ENCODE measurements at places on chromosomes 12 and 14. TPM values are rescaled to one million over a fixed set of nuclear protein-coding genes. Genes with fewer than 3 reads are reported as not detected.

The FBLN5 gene
- 135 TPM for total RNA-seq

The NKX2-1 gene
- 249 TPM for total RNA-seq

DNA sequence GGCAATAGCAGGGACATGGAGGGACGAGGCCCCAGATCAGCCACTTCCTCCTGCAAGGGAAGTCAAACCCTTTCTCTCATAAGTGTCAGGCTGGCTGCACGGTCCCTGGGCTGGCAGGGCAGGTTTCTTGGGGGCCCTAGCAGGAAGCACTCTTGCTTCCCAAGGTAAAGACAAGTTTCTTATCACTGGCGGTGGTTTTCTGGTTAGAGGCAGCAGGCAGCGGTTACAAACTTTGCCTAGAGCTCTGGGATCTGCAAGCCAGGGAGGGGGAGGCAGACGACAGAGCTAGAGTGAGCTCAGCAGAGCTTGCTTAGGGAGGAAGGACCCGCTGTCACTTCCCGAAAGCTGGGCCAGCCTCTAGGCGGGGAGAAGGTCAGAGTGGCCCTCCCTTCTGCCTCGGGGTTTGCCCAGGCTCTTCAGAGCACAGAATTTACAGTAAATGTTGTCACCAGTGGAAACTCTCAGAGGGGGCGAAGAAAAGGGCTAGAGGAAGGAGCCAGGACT lies 20.4 kb downstream of the BATF start:
- DNase-seq = peak; percentile 29

- no peak for DNase-seq
Measured at GRCh38 chr12:126617312-126617711, 1552.1 kb downstream of the AACS start.

The IL22 gene
- not detected for total RNA-seq

DNA sequence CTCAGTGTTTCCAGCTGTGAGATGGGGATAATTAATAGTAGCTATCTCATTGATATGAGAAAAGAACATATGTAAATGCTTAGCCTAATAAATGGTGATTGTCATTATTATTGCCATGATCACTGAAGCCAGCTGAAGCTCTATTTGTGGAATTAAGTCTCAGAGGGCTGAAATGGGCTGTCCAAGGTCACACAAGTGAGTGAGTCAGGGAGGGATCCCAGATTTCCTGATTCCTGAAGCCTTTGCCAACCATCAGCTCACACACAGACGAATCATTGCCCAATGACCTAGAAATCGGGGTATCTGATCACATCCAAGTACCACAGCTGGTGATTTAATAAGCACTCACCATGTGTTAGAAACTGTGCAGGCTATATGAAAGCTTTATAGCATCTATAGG lies 21.6 kb upstream of the TMEM229B start:
- no peak for DNase-seq

The PLBD2 gene
- 47.1 TPM for total RNA-seq

DNA sequence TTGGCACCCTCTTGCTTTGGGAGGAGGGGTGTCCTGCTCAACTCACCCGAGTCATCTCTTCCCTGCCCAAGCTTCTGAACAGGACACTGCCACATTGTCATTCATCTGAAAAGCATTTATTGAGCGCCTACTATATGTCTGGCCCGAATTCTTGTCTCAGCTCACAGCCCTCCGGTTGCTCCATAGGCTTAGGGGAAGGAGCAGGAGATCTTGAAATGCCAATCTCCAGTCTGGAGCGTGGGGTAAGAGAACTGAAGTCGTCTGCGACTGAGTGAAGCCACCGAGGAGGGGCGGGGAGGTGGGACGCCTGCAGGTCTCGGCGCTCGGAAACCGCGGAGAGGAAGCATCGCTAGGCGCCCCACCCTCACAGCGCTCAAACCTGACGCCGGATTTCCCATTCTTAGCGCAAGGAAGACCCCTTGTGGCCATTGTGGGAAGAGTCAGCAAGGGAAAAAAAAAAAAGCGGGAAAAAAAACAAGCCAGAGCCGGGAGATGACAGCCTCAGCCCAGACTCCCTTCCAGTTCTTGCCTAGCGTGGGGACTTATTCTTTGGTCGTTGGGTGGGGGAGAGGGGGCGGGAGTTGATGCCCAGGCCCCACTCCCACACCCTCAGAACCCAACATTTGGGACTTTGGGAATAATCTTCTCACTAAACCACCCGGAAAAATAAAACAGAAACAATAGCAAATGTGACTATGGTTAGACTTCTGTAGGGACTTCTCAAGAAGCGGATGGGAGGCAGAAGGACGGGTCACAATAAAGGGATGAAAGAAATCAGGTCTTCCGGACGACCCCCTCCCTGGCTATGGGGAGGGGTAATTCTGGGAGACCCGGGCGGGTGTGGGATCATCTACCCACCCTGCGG lies 28.2 kb upstream of the SMUG1 start:
- peak; percentile 79 for DNase-seq

The PIP4K2C gene
- total RNA-seq = 31.4 TPM

GRCh38 chr12:86660488-86661147 lies 404.4 kb upstream of the MGAT4C start:
- DNase-seq = no peak

DNA sequence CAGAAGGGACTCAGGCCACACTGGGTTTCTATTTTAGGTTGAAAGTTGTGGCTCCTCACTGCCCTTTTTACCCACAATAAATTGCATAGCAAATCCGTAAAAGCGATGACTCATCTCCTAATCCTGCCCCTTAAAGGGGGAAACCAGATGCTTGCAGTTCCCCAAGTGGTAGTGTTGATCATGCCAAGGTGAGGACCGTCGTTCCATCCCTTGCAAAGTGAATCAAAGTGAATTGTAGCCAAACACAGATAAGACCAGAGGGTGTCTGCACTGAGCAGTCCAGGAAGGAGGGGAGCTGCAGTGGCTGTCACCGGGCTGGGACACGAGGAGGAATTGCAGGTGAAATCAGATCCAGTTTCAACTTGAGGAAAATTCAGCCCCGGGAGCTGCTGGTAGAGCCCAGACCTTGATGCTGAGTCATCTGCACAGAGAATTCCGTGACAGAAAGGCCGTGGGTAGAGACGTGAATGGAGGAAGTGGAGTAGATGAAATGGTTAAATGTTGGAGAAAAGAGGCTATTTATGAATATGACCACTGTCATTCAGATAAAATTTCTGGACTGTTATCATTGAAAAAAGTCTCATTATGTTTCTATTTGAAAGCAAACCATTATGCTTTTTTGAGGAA lies 44.2 kb upstream of the MMP17 start:
- no peak for DNase-seq

Measured in upper lobe of left lung (tissue), 6 donors.